ENCODE measurements at places on chromosomes 2 and 18.

DNA sequence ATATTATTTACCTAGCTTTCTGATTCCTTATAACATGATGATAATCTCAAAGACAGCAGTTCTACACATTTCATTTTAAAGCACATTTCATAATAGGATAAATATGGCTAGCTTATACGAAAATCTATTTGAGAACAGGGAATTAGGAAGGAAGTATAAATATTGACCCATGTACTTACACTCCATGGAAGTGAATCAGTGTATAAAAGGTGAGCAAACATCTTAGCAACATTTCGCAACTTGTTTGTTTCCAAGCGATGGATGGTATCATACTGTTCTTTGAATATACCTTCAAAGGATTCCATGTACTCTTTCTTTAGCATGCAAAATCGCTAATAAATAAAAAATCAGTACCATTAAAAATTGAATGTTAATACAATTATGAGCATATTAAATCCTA, 53.1 kb downstream of the CWC22 start:
- no peak for DNase-seq

DNA sequence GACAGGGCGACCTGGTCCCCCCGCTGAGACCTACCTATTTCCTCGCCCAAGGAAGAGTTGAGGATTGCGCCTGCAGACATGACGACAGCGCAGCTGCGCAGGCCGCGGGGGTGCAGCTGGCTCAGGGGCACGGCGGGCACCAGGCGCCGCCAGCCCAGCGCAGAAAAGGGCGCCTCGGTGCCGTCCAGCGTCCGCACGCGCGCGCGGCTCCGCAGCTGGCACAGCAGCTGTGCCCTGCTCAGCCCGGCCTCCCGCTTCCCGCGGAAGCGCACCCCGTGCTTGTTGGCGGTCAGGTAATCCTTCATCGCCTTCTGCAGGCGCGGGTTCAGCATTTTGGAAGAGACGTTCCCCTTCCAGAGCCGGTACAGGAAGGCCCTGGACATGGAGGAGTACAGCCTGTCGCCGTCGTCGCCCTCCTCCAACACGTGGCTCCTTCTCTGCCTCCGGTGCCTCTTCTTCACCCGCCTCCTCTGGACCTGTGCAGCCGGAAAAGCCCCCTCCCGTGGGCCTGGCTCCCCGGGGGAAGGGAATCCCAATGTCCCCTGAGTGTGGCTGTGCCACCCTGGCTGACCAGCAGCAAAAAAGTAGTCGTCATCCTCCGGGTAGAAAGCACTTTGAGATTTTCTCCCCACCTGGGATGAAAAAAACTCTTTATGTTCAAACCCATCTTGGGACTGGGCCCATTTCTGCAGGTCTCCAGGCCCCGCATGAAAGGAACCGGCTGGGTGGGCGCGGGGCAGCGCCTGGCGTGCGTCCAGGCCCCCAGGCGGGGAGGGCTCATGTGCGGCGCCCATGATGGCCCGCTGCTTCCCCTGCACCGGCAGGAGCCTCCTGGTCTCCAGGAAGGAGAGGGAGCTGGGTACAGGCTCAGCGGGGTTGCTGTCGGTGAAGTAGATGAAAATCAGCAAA, 42.7 kb downstream of the ST6GAL2 start:
- DNase-seq: no peak

- no peak for DNase-seq
These were observed 4.9 kb downstream of the CREG2 start for GRCh38 chr2:101382442-101382841.

DNA sequence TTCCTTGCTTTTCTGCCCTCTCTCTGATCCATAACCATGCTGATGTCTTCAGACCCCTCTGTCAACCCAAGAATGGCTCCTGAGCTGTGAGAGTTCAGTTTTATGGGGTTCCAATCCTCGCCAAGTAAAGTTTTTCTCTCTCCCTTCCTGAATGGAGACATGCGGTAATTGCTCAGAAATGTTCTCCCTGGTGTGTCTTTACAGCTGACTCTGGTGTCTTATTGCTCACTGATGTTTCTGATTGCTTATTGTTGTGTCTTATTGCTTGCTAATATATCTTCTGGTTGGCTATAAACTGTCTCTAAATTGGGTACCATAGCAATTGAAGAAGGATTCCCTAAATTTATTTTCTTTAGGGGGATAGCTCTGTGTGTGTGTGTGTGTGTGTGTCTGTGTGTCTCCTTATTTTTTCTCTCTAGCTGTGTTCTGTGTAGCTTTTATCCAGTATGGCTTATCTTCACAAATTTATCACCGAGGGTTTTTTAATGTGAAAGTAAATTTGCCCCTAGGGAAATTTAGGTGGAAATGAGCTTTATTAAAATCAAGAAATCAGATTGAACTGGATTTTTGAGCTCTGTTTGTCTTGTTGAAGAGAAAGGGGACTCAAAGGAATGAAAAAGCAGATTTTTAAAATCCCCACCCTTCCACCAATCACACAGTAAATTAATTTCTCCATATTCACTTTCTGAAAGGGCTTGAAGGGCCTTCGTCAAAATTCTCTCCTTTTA, 19.5 kb downstream of the MGAT5 start:
- DNase-seq: no peak

GRCh38 chr2:860259-860855, 90.3 kb upstream of the SNTG2 start:
- no peak for DNase-seq
